ENCODE measurements at places on chromosomes 1 and 21.

GRCh38 chr1:174248041-174248440, 88.7 kb downstream of the RABGAP1L start:
- no peak for DNase-seq

DNA sequence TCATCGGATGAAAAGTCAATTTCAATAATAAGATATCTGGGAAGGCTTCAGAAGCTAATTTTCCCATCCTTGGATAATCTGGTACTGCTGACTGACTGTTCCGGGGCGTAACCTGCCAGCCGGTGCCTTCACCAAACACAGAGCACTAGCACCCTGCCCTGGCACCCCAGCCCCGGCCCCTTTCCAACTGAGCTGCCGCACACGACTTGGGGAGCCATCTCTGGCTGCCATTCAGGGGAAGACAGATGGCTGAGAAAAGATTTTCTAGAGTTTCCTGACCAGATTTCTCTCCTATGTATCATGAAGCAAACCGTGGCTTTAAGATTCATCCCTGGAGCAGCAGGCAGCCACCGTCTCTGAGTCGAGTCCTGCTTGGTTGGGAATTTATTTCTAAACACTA, 96.0 kb upstream of the SYT6 start:
- no peak for DNase-seq

DNA sequence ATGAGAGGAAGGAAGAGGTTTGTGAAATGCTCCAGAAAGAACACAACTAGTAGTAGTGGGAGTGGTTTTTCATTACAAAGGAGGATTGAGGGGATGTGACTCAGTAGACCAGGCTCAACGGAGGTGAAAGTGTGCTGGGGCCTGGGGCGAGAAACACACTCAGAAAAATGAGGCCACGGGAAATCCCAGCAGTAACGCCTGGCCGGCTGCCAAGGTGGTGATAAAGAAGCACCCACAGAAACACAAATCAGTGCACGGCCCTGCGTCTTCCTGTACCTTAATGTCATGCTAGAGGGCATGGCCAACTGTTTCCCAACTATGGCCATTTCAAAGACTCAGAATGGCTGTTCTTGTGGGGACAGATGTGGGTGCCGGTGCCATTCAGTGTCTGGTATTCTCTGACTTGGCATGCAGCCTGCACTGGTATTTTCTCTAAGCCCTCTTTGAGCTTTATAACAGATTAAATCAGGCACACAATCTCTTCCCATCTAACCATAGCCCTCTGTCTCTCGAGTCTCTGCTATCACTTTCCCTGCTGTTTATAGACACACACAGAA, 38.2 kb downstream of the URB2 start:
- DNase-seq: peak; percentile 71

GRCh38 chr1:14511166-14511680, 87.3 kb upstream of the KAZN start:
- no peak for DNase-seq

DNA sequence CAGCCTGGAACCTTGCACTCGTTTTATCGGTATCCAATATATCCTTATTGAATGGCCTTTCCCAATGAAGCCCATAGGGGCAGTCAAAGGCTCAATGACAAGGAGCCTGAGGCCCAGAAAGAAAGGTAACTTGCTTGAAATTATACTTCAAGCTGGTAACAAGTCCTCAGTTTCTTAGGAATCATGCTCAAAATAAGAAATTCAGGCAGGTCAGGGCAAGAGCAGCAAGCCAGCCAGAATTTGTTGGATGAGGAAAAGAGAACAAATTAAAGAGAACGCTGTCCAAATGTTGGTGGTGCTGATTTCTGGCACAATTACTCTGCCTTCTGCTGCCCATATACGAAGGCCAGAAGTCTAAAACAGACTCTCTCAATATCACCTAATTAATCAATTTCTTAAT, 77.6 kb downstream of the DDX20 start:
- no peak for DNase-seq

- DNase-seq: no peak
Observed at GRCh38 chr21:26961698-26962097, 5.2 kb downstream of the ADAMTS5 start.

- DNase-seq: no peak
Observed at GRCh38 chr21:41557884-41558283, 49.9 kb upstream of the TMPRSS2 start.

- DNase-seq: no peak
Observed at GRCh38 chr1:99352821-99353220, 88.5 kb downstream of the PLPPR4 start.

DNA sequence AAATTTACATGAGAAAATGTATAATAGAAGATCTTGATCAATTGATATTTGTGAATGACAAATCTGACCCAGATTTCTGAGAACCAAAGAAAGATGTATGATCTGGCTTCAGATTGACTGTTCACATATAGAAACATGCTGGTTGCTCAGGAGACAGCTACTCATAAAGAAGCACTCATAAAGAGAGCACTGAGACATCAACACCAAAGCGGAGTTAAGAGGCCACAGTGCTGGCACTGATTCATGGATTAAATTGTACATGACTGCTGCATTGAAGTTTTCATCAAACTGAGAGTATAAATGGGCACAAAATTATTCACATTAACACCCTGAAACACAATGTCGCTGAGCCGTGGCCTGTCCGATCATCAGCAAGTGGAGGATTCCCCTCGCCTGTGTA, 46.2 kb downstream of the SH3GLB1 start:
- DNase-seq: no peak

GRCh38 chr1:229778794-229779193, 152.7 kb downstream of the URB2 start:
- DNase-seq: no peak

All from stimulated activated CD4-positive, alpha-beta T cell treated with anti-CD3 and anti-CD28 coated beads, Interleukin-1b, Interleukin-23, amount 100 ng/mL, for 1 hour (primary cell).